ENCODE measurements at places on chromosomes 6 and 20.

- no peak for DNase-seq
Measured at GRCh38 chr20:13995086-13995665, at the start of gene MACROD2. MACROD2 (plus strand) TSS chr20:13995516.

DNA sequence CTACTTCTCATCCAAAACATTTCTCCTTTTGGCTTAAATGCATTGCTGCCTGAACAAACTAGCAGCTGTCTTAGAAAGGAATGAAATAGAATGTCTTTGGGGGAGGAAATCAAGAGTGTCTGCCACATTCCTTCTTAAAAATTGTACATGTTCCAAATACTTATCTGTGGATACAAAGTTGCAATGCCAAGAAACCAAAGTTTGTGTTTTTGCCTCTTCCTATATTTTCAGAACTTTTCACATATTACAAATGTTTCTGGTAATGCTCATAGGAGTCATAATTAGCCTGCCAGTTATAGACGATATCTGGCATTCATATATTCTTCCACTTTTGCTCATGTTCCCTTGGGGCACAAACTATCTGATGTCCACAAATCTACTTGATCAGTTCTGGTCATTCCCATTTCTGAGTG lies 165.5 kb upstream of the BMP5 start:
- no peak for DNase-seq

GRCh38 chr20:5357946-5358345 lies 41.2 kb upstream of the PROKR2 start:
- DNase-seq: no peak

DNA sequence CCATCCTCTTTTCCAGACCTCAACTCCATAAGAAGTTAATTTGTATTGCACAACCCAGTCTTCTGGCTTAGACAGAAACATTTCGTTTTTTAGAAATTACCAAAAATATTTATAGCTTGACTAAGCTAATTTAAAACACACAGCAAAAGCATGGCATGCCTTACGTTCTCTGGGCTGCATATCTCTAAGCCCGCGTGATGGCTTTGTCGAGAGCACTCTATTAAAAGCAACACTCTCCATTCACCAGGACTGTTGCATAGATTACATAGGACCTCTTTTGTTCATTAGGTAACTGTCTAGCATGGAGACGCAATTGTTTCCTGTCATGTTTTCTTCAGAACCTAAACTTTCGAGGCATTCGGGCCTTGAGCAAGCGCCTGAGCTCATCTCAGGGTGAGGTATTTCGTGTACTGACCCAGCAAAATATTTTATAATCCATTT lies 104.5 kb downstream of the IBTK start:
- DNase-seq: no peak

DNA sequence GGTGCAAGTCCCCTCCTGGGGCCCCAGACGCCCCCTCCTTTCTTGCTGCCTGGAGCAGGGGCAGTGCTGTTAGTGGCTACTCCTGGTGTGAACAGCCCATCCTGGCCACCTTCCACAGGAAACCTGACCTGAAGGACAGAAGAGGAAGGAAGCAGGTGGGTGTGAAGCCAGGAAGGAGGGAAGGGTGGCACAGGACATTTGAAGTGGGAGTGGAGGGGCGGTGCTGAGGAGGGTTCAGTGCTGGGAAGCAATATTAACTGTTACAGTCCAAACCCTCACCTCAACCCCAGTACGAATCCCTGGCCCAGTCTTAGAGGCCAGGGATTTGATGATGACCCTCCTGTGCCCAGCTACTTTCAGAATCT lies 766 bp downstream of the PRICKLE4 start:
- DNase-seq: no peak

DNA sequence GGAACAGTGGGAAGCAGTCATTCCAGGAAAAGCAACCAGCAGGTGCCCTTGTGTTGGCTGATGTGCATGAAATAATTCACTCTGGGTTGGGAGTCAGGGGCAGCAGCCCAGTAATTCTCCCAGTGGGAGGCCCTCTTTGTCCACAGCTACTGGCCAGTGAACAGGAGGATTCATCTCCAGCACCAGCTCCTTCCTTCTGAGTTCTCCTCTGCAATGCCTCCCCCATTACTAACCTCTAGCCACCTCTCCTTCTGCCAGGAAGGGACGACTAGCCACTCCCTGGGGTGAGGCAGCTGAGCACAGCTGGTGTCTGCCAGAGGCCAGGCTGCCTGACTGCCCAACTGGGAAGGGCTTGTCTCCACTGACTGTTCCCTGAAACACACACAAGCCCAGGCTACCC lies 12.5 kb upstream of the R3HDML start:
- no peak for DNase-seq

- DNase-seq: no peak
Measured at GRCh38 chr6:77740380-77740779, 87.5 kb downstream of the MEI4 start.

- DNase-seq: no peak
Measured at GRCh38 chr20:4929686-4930397, 71.5 kb downstream of the SLC23A2 start.

GRCh38 chr6:44531442-44532015 lies 144.0 kb downstream of the CDC5L start:
- DNase-seq: no peak

- no peak for DNase-seq
Measured at GRCh38 chr20:38812182-38812581, 6.7 kb downstream of the PPP1R16B start.

DNA sequence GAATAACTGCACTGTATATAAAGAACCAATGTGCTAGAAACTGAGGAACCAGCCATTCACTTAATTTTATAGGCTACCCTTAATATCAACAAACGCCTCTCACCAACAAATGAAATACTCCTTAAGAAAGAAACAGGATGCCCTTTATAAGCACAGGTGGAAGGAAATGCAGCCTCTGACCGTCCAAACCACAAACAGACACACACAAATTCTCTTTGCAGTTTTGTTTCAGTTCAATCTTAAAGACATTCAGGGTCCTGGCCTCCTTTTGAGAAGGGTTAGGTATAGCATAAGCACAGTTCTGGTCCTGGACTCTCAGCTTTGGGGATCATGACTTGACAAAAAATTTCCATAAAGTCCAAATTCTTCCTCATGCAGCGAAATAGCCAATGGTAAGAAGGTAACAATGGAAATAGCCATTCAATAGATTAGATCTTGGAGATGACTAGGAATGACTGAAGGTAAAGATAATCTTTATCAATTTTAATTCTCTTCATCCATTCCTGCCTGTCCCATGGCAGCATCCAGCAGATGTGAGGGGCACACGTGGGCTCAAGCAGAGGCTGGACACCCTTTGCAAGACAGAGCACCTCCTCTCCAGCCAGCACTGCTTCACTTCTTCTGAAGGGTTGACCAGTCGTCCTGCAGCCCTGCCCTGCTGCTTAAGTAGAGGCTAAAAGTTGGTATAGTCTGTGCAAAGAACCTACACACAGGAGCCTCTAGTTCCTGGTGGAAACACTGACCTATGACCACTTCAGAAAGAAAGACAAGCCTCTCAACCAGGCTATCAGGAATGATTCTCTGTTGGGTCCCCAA lies 123.9 kb downstream of the CD83 start:
- DNase-seq: no peak

DNA sequence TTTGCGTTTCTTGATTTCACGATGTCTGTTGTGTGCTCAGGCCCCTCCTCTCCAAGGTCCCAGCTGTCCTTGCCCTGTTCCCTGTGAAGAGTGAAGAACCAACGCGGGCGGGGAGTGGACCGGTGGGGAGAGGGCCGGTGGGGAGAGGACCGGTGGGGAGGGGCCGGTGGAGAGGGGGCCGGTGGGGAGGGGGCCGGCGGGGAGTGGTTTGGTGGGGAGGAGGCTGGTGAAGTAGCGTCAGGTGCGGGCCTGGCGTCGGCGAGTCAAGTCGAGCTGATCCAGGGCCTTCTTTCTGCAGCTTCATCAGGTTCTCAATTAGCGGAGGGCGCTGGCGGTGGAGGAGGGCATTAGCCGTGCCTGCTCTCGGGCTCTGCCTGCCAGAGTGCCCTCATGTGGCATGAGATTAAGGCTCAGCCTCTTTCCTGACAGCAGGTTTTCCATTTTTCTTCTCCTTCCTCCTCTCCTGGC lies 21.2 kb upstream of the BHLHE23 start:
- no peak for DNase-seq

- DNase-seq: peak; percentile 87
Measured at GRCh38 chr6:159106627-159107241, 61.9 kb upstream of the TAGAP start.

GRCh38 chr6:12605888-12606345 lies 110.7 kb upstream of the PHACTR1 start:
- DNase-seq: peak; percentile 3

DNA sequence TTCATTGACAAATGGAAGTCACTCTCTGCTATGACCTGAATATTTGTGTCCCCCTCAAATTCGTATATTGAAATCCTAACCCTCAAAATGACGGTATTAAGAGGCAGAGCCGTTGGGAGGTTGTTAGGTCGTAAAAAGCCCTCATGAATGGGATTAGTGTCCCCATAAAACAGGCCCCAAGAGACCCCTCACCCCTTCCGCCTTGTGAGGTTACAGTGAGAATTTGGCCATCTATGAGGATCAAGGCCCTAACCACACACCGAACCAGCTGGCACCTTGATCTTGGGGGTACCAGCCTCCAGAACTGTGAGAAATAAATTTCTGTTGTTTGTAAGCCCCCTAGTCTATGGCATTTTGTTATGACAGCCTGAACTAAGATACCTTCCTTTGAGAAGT lies 52.5 kb upstream of the SLC22A16 start:
- DNase-seq: no peak

DNA sequence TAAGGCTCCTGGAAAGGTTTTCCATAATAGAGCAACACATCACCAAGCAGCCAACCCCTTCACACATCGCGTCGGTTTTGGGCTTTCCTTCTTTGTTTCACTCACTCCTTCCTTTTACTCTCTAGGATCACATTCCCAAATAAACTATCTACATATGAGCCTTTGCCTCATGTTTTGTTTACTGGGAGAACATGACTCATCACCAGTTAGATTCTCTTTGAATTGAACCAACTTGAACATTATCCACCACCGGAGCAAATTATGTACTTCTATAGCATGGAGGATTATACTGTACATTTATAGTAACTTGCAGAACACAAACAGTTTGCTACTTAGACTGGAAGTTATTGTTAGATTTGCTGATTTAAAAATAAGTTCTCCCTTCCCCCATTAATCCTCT lies 41.0 kb downstream of the SAMD5 start:
- DNase-seq: no peak

All from stimulated activated CD8-positive, alpha-beta memory T cell treated with anti-CD3 and anti-CD28 coated beads, Interleukin-12 subunit alpha, Interleukin-12 subunit beta, amount 100 ng/mL, for 1 hour (primary cell).